ENCODE measurements at places on chromosomes 13 and 19.

DNA sequence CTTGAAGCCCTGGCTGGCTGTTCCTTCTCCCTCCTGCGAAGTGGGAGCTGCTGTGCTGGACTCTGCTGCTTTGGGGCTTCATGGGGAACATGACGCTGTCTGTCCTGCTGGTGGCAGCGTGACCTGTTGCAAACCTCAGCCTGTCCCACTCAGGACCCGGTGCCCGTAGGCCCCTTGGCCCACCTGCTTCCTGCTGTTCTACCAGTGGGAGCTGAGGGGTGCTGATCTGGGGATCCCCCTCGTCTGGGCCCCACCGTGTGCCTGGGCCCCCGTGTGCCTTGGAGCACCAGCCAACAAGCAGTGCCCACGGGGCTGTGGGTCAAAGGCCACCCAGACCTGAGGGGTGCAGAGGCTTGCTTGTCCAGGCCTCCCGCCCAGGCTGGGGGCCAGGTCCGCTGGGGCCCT is 5.3 kb downstream of the SPPL2B start:
- DNase-seq: no peak

DNA sequence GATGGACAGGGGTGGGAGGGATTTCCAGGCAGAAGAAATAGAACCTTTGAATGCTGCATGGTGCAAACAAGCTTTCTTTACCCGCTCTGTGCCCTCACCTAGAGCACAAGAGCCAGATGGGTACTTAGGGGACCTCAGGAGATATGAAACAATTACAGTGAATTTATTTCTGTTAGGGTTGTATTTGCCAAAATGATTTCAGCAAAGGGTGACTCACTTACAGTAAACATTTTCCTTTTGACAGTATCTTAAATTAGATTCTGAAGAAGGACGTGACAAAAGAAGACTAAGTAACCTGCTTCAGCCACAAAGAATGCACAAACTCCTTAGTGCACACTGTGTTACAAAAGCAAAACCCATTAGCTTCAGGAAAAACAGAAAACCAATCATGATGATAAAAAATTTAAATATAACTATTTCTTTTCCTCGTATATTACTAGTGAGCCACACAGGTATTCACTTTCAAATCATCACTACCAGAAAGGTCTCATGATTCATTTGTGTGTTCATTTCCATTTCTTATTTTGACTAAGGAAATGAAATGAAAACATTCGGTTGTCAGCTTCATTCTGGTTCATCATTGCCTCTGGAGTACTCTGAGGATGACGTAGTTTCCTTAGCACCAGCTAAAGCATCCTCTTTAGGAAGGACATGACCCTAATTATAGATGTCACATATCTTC is 158.8 kb downstream of the NHLRC3 start:
- no peak for DNase-seq

DNA sequence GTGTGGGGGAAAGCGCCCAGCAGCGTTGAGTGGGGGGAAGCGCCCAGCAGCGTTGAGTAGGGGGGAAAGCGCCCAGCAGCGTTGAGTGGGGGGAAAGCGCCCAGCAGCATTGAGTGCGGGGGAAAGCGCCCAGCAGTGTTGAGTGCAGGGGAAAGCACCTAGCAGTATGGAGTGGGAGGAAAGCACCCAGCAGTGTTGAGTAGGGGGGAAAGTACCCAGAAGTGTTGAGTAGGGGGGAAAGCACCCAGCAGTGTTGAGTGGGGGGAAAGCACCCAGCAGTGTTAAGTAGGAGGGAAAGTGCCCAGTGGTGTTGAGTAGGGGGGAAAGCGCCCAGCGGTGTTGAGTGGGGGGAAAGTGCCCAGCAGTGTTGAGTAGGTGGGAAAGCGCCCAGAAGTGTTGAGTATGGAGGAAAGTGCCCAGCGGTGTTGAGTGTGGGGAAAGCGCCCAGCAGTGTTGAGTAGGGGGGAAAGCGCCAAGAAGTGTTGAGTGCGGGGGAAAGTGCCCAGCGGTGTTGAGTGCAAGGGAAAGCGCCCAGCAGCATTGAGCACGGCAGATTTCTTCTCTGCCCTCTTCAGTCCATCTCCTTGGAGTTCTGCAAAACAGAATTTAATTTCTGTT is 138.4 kb downstream of the ATP11A start:
- DNase-seq: no peak

GRCh38 chr19:41784312-41784711 is 12.1 kb upstream of the CEACAM3 start:
- no peak for DNase-seq

DNA sequence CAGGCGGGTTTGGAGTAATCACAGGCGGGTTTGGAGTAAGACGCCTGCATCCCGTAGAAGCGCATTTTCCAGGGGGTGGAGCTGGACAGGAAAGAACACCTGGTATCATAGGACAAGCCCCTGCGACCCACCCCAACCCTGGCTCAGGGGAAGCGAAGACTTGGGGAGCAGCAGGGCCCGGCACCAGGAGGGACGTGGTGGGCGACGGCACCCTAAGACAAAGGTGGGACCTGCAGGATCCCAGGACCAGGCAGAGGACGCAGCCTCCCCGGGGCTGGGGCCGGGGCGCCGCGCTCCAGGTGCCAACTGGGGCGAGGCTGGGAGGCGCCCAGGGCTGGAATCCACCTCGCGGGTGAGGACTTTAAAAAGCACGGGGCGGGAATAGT is 520 bp downstream of the ZNF600 start:
- no peak for DNase-seq

- no peak for DNase-seq
Measured at GRCh38 chr19:45883586-45883880, 2.4 kb downstream of the IRF2BP1 start.

- no peak for DNase-seq
Measured at GRCh38 chr19:2771786-2772674, 11.0 kb downstream of the SGTA start.

DNA sequence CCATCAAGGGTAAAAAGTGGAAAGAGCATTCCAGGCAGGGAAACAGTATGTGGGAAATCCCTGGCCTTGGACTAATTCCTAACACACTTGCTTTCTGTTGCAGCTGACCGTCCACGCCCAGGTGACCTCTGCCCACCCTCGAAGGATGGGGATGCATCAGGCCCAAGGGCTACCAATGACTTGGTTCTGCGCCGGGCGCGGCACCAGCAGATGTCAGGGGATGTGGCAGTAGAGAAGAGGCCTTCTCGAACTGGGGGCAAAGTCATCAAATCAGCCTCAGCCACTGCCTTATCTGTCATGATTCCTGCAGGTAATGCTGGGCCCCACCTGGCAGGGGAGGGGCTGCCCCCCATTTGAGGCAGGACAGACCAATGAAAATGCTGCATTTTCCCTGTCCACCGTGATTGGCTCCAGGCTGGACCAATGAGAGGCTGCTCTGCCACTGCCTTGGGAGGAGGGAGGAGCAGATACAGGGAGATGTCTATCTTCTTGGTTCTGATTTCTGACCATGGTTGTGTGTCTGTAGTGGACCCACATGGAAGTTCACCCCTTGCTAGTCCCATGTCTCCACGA is 12.6 kb downstream of the DNASE2 start:
- no peak for DNase-seq

GRCh38 chr19:44738136-44738535 is 10.4 kb upstream of the BCL3 start:
- DNase-seq: no peak

GRCh38 chr19:3351702-3352447 is 14.5 kb upstream of the NFIC start:
- no peak for DNase-seq

- DNase-seq: no peak
Measured at GRCh38 chr13:44667943-44668342, 91.8 kb upstream of the TSC22D1 start.

DNA sequence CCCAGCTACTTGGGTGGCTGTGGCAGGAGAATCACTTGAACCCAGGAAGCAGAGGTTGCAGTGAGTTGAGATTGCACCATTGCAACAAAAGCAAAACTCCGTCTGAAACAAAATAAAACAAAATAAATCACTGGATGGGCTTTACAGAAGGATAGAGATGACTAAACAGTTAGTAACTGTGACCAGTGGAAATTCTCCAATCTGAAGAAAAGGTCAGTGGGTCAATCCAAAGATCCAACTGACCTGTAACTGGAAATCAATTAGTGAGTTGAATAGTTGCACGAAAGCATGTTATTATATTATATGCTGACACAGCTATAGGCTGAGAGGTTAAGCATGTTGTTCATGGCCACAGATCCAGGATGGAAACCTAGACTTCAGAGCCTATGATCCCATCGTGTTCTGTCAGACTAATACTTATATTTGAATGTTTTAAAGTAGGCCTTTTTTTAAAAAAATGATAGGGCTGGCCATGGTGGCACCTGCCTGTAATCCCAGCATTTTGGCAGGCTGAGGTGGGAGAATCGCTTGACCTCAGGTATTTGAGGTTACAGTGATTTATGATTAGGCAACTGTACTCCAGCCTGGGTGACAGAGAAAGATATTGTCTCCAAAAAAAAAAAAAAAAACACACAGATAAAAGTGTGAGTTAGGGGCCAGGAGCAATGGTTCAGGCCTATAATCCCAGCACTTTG is 1.4 kb downstream of the ECH1 start:
- DNase-seq: no peak

DNA sequence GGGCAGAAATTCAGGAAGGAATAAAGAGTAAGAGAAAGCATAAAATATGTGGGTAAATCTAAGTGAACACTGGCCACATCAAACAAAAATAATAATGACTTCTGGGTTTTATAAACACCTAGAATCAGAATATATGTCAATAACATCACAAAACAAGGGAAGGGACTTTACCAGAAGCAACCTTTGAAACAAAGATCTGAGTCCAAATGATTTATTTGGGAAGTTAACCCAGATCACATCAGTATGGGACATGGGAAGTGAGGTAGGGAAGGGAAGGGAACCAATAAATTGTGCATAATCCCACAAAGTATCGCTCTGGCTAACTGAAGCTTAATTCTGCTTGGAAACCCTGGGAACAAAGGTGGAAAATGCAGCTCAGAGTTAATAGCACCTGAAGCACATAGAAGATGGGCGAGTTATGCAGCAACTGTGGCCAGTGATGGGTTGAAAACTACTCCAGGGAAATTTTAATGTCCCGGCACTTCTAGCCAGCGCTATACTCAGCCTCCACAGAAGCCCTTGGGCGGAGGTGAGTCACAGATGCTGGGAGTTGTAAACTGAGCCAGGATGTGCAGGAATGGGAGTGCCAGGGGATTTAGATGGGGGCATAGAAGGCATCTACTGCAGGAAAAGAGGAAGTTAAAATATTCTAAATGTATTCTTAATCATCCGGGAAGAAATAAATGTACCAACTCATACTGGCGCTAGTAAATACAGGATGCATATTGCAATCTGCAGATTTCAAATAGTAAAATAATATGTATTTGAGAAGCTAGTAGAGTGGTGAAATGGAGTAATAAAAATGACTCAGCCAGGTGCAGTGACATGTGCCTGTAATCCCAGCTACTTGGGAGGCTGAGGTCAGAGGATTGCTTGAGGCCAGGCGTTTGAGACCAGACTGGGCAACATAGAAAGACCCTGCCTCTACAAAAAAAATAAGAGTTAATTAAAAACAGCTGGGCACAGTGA is 34.2 kb upstream of the CEBPG start:
- no peak for DNase-seq

DNA sequence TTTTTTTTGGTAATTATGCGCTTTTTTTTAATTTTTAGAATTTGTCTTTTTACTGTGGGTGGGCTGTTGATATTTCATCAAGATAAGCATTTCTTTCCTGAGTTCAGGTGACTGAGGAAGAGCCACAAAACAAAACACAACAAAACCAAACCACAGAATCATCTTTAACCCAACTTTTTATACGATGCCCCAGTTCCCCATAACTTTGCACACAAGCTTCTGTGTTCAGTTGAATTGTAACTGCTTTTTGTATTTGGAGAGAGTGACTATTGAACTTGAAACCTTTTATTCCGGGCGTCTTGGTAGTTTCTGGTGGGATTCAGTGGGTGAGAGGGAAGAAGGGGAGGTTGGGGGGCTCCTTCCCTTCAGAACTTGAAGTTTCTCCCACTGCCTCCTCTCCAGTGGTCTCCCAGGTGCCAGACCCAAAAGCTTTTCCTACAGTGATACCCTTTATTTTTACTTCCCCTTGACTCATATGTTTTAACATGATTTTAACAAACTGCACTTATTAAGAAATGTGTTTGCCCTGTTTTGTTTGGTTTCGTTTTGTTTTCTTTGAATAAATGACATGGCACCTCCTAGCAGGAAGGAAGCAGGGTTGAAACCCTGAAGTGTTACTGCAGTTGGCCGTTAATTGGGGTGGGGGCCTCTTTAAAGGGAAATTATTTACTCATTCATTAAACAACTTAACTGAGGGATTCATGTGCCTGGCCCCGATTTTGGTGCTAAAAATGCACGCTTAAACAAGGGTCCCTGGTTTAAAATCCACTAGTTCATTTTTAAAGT is 2.7 kb upstream of the CCDC97 start:
- no peak for DNase-seq

GRCh38 chr13:113119166-113119821 is 3.3 kb upstream of the F10 start:
- peak; percentile 19 for DNase-seq

- no peak for DNase-seq
Measured at GRCh38 chr19:15081911-15082310, at the start of gene OR1I1. OR1I1 (plus strand) TSS chr19:15082211; CDS start chr19:15087066, 4,855 bp downstream.

DNA sequence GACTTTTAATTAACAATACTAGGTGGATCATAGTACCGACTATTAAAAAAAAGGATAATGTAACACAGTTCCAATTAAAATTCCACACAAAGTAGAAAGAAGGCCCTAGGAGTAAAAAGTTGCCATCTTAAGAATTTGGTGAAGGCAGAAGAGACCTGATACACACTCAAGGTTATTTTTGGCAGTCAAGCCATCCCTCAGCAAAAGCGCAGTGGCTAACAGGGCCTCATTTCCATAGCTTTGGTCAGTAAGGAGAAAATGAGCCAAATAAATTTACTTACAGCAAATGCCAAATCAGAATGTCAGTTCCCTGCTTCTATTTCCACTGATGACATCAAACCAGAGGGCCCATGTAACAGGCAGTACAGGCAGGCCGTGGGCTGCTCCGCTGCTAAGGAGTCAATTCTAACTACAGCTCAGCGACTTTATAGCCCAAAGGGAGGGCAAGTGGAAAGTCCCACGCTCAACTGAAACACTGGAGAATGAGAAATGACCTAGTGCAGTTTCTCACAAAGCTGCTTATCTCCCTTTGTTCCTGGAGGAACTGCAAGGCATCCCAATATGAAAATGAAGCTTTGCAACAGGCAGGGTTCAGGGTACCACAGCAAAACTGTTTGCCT is 6.3 kb downstream of the ARGLU1 start:
- no peak for DNase-seq

GRCh38 chr19:8158411-8159074 is 9.2 kb upstream of the FBN3 start:
- DNase-seq: no peak

DNA sequence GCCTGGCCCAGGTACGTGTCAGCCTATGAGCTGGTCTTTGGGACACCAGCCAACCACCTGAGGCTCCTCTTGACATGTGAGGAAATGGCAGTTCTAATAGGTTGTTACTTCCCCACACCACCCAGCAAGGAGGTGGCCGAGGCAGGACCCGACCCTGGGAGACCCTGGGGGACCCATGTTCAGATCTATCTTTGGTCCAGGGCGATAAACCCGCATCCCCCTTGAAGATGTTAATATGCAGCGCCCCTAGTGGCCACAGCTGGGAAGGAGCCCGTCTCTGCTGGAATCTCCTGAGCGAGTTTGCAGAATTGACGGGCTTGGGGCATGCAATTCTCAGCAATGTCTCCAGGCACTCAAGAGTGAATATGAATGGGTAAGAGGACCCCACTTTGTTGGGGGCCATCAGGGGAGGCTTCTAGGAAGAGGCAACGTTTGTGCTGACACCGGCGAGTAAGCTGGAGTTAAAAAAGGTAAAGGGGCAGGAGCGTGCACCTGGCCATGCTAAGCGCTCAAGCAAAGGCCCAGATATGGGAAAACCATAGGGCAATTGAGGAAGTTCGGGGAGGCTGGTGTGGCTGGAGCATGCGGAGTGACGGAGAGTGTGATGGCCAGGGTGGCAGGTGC is 1.5 kb upstream of the MYO1F start:
- peak; percentile 91 for DNase-seq

GRCh38 chr13:38090913-38091312 is 221.3 kb upstream of the TRPC4 start:
- DNase-seq: no peak

Data from sciatic nerve (tissue), 2 donors.